ENCODE measurements at places on chromosomes 11 and 22.

GRCh38 chr22:27192135-27192829, 534.9 kb downstream of the MIAT start:
- no peak for DNase-seq

DNA sequence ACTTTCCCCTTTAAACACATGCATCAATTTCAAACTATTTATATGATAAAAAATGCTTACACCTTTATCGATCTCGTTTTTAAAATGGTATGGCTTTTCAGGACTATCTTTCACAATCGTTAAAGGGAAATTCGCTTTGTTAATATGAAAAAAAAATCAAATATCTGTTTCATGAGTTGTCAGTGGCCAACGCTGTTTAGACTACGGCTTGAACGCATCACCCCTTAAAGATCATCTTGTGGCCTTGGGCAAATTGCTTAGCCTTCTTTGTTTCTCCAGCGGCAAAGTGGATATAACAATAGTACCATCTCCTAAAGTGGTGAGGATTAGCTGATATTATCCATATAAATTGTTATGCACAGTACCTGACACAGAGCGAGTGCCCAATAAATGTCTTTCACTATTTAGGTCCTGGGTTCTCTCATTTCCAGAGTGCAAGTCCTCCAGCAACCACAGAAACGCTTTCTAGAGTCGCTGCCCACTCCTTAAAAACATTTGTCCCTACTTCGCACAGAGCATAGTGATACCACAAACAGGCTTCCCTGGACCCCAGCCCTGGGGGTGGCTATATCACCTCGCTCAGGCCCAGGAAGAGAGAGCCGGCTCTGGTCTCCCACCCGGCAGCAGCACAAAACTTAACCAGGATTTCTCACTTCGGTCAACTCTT, 904 bp downstream of the SLC35F2 start:
- no peak for DNase-seq

DNA sequence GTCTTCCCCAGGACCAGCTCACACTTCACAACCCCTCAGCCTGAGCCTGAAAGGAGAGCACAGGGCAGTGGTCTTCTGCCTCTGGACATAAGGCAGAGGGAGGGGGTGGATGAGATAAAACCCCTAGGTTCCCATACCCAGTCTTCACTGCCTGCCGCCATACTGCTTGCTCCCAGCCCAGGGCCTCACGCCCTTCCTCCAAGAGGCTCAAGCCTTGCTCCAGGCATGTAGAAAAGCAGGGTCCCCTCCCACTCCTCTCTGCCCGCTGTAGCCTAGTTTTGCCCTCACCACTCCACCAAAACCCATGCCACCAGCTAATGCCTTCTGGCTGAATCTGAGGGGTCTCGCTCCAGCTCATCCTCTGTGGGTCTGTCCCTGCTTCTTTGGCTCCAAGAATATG, 5.2 kb downstream of the ARRB1 start:
- peak; percentile 16 for DNase-seq

DNA sequence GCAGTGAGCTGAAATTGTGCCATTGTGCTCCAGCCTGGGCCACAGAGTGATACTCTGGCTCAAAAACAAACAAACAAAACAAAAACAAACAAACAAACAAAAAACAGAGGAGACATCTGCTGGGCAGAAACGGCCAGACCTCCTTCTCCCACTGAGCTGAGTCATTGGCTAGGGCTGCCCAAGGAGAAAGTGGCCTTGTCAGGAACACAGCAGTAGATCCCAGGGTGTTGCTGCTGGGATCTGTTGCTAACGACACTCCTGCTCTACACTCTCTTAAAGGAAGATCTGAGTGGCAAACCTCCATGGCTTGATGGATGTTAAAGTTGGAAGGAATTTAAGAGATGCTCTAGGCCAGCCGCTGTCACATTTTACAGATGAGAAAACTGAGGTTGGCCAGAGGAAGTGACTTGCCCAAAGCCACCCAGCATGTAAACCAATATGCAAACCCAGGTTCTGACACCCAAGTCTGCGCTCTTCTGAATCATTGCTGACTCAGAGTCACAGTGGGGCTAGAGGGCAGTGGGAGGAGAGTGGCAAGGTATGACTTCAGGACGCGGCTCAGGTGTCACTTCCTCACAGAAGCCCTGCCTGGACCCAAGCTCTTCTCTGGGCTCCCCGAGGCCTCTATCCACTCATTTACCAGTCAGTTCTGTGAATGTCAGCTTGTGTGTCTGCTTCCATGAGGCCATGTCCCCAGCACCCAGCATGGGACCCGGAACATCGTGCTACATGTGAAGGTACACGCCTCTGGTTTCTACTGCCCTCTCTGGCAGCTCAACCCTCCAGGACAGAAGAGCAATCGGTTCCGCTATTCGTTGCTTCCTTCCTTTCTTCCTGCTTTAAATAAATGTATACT, 11.3 kb upstream of the GDPD5 start:
- no peak for DNase-seq

GRCh38 chr22:37242395-37242918, 1.6 kb downstream of the RAC2 start:
- peak; percentile 61 for DNase-seq

DNA sequence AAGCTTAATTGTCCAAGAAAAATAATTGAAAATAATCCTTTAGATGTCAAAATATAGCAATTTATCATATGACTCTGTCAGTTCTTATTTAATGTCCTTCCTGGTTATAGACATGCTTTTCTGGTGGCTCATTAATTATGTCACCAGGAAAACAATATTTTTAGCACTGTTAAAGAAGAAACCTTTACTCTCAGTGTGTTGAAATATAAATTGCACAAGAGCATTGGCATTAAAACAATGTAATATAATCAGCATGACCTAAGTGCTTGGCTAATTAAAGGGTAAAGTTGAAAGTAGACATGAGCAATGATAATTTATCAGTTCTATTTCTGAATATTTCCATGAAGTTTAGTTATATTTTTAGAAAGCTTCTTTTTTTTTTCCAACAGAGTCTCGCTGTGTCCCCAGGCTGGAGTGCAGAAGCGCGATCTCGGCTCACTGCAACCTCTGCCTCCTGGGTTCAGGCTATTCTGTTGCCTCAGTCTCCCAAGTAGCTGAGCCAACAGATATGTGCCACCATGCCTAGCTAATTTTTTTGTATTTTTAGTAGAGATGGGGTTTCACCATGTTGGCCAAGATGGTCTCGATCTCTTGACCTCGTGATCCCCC, 232.3 kb downstream of the JRKL start:
- DNase-seq: peak; percentile 14

DNA sequence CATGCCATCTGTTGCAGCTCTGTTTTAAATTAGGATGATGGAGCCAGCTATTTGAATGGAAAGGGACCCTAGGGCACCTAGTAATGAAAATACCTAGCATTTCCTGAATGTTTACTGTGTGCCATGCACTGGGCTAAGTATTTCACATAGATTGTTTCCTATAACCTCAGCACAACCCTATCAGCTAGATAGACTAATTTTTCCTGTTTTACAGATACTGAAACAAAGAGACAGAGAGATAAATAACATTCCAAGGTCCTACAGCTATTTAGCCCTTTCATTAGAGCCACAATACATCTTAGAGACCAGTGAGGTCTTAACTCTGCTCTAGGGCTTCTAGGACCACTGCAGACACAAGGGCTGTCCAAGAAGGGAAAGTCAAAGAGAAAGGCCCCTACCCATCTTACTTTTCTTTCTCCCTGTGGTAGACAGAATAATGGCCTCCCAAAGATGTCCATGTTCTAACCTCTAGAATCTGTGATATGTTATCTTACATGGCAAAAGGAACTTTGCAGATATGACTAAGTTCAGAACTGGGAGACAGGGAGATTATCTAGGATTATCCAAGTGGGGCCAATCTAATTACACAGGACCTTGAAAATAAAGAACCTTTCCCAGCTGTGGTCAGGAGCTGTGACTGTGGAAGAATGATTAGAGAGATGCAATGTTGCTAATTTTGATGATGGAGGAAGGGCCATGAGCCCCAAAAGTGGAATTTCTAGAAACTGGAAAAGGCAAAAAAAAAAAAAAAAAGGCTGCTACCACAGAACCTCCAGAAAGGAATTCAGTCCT, 157.0 kb downstream of the CCDC34 start:
- DNase-seq: no peak

GRCh38 chr22:17792854-17793434, 18.7 kb upstream of the BID start:
- DNase-seq: no peak

DNA sequence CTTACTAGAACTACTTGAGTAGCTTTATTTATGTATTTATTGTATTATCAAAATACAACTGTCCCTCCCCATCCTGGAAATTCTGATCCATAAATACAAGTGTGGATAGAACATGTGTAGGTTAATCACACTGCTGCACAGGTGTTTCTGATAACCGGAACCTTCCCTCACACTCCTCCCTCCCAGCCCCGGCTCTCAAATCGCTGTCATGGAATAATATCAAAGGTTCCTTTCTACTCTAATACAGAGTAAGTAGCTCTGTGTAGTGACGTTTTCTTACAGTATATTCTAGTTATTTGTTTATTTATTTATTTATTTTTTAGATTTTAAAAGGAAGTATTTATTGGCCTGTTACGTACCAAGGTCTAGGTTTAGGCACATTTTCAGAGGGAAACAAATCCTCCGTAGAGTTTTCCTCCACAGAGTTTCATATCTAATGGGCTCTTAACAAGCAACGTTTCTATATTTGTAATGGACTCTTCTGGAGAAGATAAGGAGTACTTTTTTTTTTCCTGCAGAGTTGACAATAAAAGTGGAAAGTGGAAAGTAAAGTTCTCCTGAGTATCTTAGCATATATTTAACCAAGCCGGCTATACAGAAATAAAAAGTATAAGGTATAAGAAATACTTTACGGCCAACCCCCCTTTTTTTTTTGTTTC, 129.0 kb upstream of the CARD18 start:
- DNase-seq: no peak

- DNase-seq: no peak
Observed at GRCh38 chr11:10688401-10688800, 5.2 kb downstream of the IRAG1 start.

DNA sequence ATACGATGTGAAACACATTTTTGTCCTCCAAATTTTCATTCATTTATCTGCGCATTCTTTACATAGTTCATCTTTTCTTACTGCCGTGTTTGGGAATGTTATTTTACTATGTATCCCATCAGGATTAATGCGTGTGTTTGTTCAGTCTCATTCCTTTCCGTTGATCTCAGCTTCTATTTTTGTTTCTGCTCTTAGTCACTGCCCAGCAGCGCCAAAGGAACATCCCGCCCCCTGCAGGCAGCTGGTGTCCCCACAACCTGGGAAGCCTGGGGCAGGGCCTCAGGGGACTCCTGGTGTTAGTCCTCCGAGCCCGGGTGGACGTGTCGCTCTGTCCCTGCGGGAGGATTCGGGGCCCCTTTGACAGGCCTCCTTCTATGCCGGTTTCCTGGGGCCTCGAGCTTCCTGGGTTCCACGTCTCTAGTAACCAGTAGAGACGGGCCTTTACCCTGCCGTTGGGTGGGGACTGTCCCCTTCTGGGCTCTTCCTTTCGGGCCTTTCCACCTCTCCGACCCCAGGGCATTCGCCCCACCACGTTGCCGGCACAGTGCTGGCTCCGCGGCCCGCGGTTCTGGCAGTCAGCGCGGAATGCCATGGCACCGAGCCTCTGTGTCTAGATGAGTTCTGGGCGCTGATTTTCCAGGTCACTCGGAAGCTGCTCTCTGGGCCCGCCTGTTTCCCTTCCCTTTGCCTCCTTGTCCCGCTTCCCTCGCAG, 39.8 kb downstream of the WEE1 start:
- DNase-seq: peak; percentile 93

- DNase-seq: peak; percentile 68
Observed at GRCh38 chr22:22576244-22576988, 17.4 kb upstream of the PRAME start.

DNA sequence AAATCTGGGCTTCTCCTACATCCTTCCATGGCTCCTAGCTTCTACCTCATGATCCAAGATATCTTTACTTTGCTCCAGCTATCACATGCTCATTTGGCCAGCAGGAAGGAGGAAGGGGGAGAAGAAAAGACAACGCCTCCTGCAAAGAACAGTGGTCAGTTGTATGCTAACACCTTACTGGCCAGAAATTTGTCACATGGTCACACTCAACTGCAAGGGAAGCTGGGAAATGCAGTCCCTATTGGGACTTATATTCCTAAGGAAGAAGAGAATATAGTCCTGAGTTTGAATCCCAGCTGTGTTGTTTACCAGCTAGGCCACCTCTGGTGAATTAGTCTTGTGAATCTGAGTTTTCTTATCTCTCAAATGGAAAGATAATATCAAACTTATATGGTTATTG, 272.0 kb downstream of the BLID start:
- DNase-seq: no peak

- no peak for DNase-seq
Observed at GRCh38 chr11:74037309-74037708, 28.4 kb upstream of the UCP3 start.

DNA sequence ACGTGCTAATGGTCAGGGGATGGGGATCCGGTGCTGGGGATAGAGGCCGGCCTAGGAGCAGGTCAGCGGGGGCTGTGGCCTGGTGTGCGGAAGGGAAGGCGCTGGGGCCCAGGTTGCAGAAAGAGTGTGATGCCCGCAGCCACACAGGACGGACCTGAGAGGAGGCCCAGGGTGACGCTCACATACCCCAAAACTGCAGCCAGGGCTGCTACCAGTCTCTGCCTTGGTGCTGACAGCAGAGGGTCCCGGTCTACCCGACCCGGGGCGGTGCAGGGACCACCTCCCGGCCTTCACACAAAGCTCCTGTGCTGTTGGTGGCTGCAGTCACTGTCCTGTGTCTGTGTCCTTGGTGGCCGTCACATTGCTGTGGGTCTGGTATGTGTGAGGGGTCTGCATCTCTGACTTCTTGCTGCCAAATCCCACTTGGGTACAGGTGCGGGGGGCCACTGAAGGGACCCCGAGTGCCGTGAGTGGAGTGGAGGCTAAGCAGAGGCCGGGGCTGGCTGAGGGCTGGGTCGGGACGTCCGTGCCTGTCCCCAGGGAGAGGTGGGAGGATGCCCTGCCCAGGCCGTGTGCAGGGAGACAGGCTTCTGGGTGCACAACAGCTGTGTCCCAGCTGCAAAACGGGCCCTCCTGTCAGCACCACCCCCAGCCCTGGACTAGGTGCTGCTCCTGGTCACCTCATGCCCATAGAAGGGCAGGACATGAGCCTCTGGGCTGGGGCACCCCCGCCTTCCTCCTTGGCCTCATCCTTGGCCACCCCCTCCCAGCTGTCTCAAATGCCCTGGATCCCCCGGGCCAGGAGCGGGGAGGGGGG, 1.5 kb downstream of the LSP1 start:
- DNase-seq: peak; percentile 26

GRCh38 chr11:17347676-17348075, 3.9 kb upstream of the NCR3LG1 start:
- no peak for DNase-seq

DNA sequence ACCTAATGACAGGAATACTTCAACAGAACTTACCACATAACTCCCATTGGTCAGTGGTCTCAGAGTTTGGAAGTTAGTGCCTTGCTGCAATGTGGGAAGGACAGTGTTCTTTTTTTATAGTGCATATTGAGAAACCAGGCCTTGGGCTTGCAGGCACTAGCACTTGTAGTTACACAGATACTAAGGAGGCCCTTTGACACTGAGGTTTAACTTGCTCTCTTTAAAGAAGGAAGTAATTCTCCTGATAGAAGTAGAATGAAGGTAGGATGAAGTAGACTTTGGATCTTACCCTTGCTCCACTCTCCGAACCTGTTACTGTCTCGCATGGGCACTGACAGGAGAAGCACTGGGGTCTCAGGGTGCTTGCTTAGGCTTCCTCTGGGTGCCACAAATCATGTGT, 31.0 kb upstream of the ST14 start:
- no peak for DNase-seq

- DNase-seq: no peak
Observed at GRCh38 chr11:955154-956063, 29.7 kb downstream of the AP2A2 start.

GRCh38 chr11:118055966-118056365, 20.9 kb upstream of the TMPRSS4 start:
- DNase-seq: no peak

GRCh38 chr11:34599406-34599945, 21.4 kb upstream of the EHF start:
- no peak for DNase-seq

All from right cardiac atrium (tissue), 5 donors.